ENCODE measurements at places on chromosomes 5 and 9.

DNA sequence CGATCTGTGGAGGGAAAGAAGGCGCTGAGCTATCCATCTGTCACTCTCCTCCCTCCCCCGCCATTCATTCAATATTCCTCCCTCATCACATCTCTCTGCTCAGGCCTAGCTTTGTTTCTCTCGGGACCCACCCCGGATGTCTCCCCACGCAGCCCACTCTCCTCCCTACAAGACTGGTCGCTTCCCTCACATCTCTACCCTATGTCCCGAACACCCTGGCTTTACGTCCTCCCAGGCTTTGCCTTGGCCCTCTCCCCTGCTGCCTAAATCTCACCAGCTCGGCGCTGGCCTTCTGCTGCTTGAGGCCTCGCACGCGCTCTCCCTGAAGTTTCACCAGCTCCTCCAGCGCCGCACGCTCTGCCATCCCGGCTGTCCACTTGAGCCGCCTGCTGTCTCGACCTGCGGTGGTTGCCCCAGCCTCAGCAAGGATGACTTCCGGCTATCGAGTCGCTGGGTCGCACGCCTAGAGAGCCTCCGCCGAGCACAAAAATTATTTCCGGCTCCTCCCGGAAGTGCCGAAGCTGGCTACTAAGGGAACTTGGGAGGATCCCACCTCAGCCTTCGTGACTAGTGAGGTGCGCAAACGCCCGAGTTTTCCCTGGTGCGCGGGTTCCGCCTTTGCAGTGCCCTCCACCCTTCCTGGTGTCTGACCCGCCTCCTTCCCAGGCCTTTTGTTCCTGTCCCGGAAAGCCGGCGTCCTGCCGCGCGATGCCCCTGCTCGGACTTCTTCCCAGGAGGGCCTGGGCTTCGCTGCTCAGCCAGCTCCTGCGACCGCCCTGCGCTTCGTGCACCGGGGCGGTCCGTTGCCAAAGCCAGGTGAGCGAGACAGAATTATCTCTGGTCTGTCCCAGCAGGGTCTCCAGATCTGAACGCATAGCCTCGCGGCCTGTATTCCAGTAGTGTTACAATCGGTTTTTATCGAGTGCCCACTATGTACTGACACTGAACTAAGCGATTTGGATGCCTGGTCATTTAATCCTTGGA lies at the start of the genes HARS1 and HARS2:
Gene HARS1, minus strand, starts transcription at position 430 of the 984 bp plus-strand sequence. Its CDS starts 66 bp downstream, at position 364.
Gene HARS2, plus strand, starts transcription at position 515 of the 984 bp plus-strand sequence. Its CDS starts 194 bp downstream, at position 709.
- DNase-seq = peak; percentile 96

DNA sequence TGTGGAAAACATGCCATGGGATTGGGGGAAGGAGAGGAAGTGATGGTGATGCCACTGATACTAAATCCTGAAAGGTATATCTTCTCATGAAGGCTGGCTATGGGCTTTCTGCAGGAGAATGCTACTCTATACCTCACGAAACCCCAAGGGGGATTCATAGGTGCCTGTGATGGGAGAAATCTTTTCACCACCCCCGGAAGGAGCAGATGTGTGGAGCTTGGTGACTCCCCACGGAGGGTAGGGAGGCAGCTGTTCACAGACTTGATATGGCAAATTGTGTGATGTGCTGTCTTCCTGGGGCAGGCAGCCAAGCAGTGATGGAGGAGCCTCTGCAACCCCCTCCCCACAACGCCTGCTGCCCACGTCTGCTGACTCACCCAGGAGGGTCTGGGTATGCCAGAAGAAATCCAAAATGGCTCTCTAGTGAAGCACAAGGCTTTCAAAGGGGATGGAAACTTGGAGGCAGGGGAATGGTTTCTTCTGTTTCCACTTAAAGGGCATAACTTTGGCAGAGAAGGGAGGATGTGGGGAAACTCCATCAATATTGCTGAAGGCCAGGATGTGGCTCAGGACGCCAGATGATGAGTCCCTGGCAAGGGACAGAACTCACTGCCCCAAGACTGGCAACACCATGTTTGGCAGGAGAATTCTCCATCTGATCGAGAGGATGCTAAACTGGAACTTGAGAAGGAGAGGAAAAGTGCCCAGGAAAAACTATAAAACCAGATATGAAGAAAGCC lies 188.3 kb downstream of the GABBR2 start:
- DNase-seq = no peak

- no peak for DNase-seq
Measured at GRCh38 chr9:35569206-35569605, 35.9 kb upstream of the TESK1 start.

- no peak for DNase-seq
Measured at GRCh38 chr5:173180331-173180730, 36.0 kb downstream of the BNIP1 start.

All from myocyte (in vitro differentiated cells).